ENCODE measurements at places on chromosomes 13 and 19.
A peak's percentile ranks its signal among the peaks of the same experiment; 100 is the strongest.

- no peak for DNase-seq
Observed at GRCh38 chr13:71879129-71879535, 12.1 kb upstream of the DACH1 start.

DNA sequence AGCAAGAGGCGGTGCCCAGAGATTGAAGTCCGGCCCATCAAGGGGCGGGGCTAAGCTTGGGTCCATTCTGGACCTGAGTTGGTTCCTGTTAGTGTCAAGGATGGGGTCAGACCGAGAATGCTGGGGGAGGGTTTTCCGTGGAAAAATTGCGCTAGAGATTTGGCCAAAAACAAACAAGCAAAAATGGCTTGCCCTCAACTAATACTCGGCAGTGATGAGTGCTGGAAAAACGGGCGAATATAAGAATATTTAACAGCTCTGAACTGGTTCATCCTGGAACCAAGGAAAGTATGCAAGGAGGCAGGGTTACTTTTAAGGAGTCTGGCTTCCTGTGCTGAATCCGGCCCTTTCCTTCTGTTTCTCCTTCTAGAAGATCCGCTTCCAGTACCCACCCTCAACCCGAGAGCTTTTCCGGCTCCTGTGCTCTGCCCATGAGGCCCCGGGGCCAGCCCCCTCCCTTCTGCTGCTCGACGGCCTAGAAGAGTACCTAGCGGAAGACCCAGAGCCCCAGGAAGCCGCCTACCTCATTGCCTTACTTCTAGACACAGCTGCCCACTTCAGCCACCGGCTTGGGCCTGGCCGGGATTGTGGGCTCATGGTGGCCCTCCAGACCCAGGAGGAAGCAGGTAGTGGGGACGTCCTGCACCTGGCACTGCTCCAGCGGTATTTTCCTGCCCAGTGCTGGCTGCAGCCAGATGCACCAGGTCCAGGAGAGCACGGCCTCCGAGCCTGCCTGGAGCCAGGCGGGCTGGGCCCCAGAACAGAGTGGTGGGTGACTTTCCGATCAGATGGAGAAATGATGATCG lies 880 bp downstream of the SWSAP1 start:
- peak; percentile 71 for DNase-seq

GRCh38 chr13:78187781-78188180 lies 269.1 kb upstream of the EDNRB start:
- DNase-seq: no peak

DNA sequence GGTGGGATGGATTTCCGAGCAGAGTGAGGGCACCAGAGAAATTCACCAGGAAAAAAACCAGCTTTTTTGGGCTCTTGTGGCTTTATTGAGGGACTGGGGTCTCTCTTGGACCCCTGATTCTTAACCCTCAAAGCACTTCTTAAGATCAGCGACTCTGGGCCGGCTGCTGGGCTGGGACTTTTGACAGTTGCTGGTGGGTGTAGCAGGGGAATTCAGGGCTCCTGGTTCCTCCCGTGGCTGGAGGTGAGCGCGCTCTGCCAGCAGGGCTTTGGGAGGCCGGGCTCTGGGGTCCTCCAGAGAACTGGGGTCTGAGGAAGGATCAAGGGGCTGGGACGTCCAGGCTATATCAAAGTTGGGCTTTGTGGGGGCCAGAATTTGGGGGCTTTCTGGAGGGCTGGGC lies 3.3 kb downstream of the CRB3 start:
- no peak for DNase-seq

GRCh38 chr13:31843044-31843443 lies 103.7 kb downstream of the RXFP2 start:
- no peak for DNase-seq

DNA sequence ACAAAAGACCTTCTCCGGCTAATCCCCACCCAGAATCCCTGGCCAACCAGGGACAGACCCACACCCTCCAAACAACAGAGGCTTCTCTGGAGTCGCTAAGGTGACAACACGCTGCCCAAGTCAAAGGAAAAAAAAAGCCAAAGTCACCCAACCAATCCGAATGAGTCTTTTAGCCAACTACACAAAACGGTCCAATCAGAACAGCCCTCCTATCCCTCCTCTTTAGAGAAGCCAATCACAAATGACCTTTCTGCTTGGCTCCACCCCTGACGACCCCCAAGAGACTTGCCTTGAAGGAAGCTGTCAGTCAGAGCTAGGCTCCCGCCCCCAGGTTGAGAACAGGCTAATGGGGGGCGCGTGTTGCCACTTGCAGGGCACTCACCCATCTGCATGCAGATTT lies 6.6 kb upstream of the FBXW9 start:
- no peak for DNase-seq

DNA sequence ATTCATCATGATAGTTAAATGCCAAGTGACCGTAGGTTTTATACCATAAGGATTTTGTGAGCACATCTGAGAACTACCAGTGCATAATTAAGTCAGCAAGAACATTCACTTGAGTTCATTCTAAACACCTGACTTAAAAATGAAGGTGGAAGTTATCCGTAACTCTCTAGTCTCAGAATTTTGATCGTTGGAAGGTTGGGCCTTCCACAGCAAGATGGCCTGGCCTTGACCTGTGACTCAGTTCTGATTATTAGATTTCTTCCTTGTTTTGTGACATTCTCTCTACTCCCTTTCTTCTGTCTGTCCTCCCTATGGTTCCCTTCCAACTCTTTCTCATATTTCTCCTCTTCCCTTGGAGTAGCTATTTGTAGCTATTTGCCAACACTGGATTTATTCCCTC lies 20.0 kb upstream of the WDFY2 start:
- no peak for DNase-seq

GRCh38 chr13:75961911-75962310 lies 325.8 kb downstream of the LMO7 start:
- DNase-seq: no peak

DNA sequence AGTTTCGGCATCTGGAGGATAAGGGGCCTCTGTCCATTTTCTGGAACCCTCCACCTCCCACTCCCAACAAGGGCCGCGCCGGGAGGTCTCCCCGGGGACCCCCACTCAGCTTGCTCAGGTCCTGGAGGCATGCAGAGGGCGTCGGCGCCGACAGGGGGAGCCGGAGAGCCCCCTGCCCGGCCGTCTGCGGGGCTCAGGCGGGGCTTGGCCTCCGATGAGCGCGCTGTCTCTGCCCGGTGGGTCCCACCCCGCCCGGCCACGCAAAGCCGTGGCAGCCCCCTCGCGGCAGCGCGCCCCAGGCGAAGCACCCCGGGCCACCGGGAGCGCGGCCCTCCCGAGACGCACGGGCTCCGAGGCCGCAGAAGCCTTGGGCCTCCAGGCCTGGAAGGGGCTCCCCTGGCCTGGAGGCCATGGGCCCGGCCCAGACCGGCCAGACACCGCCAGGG lies 149.7 kb upstream of the ZNF536 start:
- DNase-seq: no peak

- no peak for DNase-seq
Observed at GRCh38 chr19:39752390-39752789, 14.6 kb upstream of the CLC start.

- no peak for DNase-seq
Observed at GRCh38 chr19:55690769-55691545, 15.9 kb downstream of the EPN1 start.

DNA sequence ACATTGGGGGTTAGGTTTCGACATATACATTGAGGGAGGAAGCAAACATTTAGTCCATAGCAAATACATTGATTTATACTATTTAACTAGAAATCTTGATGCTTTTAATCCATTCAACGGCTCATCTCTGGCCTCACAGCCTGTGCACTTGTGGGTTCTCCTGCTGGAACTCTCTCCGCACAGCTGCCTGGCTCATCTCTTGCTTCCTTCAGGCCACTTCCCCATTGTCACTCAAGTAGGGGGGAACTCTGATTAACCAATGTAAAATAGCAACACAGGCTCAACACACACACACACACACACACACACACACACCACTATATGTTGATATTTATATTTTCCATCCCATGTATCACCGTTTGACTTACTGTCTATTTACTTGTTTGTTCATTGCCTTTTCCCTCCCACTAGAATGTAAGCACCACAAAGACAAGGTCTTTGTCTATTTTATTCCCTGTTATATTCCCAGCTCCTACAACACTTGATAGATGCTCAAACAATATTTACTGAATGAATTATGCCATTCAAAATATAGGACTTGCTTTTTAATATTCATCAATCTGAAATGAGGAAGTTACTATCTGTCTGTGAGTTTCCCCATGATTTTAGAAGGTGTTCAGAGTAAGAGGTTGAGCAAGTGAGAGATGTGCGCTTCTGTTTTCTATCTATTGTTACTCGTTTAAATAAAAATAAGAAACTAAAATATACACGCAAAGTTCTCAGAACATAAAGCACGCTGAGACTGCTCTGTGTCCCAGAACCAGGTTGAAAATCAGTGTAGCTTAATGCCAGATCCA lies 29.8 kb upstream of the PABPC3 start:
- no peak for DNase-seq

- no peak for DNase-seq
Observed at GRCh38 chr13:40981361-40981760, 37.8 kb downstream of the ELF1 start.

- no peak for DNase-seq
Observed at GRCh38 chr13:27481766-27482165, 31.4 kb upstream of the MTIF3 start.

GRCh38 chr13:32390048-32390447 lies 37.9 kb downstream of the N4BP2L1 start:
- no peak for DNase-seq

- DNase-seq: no peak
Observed at GRCh38 chr19:12800923-12801465, 606 bp downstream of the PRDX2 start.

- no peak for DNase-seq
Observed at GRCh38 chr19:30053558-30053957, 111.5 kb downstream of the URI1 start.

- DNase-seq: no peak
Observed at GRCh38 chr19:8577247-8577646, at the start of gene MYO1F. MYO1F (minus strand) TSS chr19:8577442; CDS start chr19:8577309, 133 bp downstream.

DNA sequence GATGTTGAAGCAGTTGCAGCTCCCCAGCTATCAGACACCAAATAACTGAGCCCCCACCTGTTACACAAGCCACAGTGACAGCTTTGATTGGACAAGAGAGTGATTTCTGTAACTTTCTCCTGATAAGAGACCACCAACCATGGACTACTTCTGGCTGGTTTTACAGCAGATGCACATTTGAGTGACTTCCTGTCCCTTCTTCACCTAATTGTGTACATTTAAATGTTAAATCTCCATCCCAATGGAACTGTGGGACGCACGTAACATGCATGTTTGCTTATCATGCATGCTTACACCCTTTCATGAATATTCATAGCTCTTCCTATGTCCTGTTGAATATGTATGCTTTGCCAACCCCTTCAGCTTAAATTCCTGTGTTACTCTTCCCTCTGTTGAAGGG lies 6.0 kb upstream of the TNFSF11 start:
- no peak for DNase-seq

DNA sequence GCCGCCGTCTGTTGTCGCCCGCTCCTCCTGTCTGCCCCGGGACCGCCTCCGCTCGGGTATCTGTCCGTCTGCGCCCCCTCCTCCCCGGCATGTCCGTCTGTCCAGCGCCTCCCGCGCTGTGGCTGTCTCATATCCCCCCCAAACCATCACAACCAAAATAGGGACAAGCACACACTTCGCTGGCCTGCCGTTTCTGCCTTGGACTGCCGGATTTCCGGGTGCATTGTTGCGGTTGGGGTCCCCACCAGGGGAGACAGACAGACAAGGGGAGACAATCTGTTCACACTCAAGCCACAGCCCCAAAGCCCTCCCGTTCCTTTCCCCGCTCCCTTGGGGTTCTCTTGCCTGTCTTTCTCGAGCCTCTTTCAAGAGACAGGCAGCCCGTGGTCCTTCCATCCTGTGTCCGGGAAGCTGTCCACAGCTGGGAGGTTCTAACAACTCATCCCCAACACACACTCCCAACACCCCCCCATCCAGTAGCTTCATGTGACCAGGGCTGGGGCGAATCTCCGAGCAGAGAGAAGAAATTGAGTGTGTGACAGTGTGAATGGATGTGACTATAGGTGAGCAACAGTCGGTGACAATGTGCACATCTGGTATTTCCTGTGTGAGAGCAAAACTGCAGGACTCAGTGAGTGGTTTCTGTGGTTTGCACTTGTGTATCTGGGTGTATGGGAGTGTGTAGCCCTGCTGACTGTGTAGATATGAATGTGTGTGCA lies 16.5 kb upstream of the FOSB start:
- peak; percentile 84 for DNase-seq

DNA sequence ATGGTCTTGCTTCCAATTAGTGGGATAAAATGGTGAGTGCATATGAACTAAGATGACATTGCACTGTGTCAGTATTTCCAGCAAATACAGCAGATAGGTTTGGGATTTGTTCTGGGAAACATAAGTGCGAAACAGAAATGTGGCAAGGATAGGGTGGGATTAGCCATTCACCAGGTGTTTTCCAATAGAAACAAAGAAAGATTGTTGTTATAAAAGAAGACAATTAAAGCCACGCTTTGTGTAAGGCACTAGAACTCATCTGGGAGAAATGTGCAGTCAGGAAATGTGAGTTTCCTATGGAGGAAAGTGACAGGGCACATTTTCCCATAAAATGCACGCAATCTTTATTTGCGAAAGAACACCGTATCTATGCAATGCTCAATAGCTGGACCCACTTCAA lies 1547.8 kb downstream of the EFNB2 start:
- DNase-seq: no peak

GRCh38 chr19:45507872-45508416 lies 665 bp downstream of the VASP start:
- DNase-seq: no peak

- no peak for DNase-seq
Observed at GRCh38 chr19:9709305-9709704, 34.4 kb upstream of the ZNF562 start.

- no peak for DNase-seq
Observed at GRCh38 chr19:2426611-2427428, 566 bp downstream of the TIMM13 start.

GRCh38 chr19:5466814-5467291 lies 11.6 kb downstream of the ZNRF4 start:
- no peak for DNase-seq

- DNase-seq: no peak
Observed at GRCh38 chr13:77832339-77833100, 86.1 kb downstream of the EDNRB start.

GRCh38 chr13:44231786-44232516 lies 141.7 kb upstream of the SERP2 start:
- no peak for DNase-seq

DNA sequence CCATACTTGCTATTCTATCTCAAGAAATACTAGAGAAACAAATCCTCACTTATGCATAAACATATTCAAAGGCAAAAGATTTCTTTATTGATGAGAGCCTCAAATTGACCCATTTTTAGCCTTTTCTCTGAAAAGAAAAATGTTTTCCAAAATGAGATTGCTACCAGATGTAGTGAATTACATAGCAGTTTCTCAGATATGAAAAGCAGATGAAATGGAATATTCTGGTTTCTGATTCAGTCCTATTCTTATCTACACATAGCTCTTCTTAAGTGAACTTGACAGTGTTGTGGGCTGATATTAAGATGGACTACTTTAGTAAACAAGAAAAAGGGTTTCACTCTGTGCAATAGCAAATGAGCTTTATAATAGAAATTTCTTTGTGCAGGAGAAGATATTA lies 183.5 kb downstream of the DNAJC15 start:
- DNase-seq: no peak

All from effector memory CD8-positive, alpha-beta T cell (primary cell).